Gastroesophageal sphincter (tissue), 4 donors: ENCODE measurements at places on chromosomes 5 and 9.

DNA sequence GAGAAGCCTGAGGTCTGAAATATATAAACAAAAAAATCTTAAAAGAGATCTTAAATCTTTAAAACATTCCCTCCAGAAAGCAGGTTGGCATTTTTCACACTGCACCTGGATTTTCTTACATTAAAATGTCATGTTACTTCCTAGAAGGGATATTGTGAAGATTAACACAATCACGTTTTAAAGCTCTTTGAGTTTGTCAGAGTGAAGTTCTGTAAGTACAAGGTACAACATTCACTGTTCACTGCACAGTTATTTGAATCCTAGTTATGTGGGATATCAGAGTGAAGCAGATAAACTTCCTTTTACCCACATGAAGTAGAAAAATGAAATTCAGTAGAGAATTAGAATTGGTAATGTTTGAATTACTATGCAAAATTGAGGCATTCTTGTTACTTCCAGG lies 353.6 kb upstream of the RGMB start:
- ATAC-seq: no peak

DNA sequence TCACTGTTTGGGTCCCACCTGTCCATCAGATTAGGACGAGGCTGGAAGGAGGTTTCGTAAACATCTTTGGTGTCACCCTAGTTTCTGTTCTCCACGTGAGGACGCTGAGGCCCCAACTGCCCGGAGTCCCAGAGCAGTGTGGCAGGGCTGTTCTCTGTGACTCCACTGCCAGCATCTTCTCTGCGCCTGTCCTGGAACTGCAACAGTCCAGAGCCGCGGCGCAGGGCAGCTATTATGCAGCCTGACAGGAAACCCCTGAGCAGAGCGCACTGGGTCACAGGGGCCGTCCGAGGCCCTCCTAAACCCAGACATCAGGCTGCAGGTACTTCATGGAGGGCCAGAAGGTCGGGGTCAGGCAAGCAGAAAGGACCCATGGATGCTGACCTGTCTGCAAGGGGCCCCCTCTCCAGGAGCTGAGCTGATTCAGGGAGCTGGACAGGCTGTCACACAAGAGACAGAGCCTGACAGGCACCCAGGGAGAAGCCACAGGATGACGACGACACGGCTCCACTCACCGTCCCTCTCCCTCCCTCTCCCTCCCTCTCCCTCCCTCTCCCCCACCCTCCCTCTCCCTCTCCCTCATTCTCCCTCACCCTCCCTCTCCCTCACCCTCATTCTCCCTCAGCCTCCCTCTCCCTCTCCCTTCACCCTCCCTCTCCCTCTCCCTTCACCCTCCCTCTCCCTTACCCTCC lies 31.7 kb downstream of the DBH start:
- no peak for ATAC-seq

DNA sequence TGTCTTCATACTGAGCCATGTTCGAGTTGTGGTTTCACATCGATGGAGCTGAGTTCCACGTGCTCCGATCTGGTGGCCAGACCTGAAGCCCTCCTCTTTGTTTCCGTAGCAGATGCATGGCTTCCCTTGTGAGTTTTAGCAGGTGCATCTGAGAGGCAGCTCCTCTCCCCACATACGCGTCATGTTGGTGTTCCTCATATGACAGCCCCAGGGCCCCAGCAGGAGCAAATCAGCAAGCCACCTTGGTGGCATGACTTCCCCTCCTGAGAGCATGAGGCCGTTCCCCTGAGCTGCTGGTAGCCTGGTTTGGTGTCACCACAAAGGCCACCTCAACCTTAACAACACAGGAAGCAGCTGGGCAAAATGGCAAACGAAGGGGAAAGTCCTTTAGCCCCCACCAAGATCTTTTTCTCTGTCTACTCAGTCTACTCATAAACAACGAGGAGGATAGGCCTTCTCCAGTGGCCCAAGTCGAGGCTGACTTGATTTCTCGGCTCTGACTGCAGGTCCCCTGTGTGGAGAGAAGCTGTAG lies 5.9 kb downstream of the CYFIP2 start:
- ATAC-seq: no peak

- ATAC-seq: no peak
Measured at GRCh38 chr5:109561447-109561846, 128.3 kb upstream of the MAN2A1 start.

- no peak for ATAC-seq
Measured at GRCh38 chr9:18007621-18008020, 428.8 kb downstream of the SH3GL2 start.

GRCh38 chr9:85137696-85138095 lies 468.2 kb downstream of the NTRK2 start:
- no peak for ATAC-seq

DNA sequence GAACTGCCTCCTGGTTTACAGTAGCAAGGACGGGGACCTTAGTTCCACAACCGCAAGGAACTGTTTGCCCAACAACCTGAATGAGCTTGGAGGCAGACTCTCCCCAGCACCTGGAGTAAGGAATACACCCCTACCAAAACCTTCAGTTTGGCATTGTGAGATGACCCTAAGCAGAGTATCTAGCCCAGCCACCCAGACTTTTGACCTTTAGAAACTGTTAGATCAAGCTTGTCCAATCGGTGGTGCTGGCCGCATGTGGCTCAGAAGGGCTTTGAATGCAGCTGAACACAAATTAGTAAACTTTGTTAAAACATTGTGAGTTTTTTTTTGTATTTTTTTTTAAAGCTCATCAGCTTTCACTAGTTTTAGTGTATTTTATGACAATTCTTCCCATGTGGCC lies 86.9 kb upstream of the C9orf72 start:
- ATAC-seq: no peak

- ATAC-seq: no peak
Measured at GRCh38 chr5:91272858-91273257, 110.3 kb downstream of the ARRDC3 start.

DNA sequence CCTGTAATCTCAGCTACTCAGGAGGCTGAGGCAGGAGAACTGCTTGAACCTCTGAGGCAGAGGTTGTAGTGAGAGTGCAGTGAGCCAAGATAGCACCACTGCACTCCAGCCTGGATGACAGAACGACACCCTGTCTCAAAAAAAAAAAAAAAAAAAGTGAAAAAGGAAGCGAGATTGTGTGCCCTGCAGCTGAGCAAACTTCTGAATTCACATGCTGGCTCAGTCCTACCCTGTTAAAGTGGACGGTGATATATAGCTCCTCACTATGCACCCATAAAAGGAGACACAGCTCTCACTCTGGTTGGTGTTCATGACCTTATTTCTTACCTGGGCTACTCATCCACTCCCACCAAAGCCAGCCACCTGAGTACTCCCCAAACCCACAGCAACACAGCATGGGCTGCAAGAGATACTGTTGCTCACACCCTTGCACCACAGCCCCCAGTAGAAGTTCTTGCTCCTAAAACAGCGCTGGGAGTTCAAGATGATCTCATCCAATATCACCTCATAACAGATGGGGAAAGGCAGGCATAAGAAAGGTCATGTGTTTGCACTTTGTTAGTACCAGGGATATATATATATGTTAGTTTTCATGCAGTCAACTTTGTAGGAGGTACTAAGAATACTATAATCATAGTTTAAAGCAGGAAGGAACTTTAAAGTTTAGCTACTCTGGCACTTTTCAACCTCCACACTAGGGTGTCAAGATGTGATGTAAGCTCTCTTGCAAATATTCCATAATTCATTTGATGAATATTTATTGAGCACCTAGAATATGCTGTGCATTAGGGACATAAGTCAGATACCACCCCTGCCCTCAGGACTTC lies 4.0 kb downstream of the TTLL11 start:
- no peak for ATAC-seq

- no peak for ATAC-seq
Measured at GRCh38 chr9:121059998-121060636, 10.0 kb upstream of the C5 start.

DNA sequence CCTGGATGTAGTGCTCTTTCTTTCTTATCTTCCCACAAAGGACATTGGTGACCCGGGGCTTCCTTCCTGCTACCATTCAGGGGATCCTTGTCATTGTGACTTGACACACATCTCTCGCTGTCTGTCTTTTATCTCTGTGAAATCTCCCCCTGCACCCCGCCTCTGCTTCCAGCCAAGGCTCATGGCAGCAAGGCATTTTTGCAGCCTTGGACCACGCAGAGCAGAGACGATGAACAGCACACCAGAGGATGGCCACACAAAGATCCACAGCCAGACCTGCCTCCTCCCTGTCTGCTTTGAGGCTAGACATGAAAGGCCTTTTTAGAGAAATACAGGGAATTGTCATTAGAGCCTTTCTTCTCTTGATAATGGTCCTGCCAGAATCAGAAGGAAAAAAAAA lies 549.1 kb downstream of the CDK5RAP2 start:
- no peak for ATAC-seq

DNA sequence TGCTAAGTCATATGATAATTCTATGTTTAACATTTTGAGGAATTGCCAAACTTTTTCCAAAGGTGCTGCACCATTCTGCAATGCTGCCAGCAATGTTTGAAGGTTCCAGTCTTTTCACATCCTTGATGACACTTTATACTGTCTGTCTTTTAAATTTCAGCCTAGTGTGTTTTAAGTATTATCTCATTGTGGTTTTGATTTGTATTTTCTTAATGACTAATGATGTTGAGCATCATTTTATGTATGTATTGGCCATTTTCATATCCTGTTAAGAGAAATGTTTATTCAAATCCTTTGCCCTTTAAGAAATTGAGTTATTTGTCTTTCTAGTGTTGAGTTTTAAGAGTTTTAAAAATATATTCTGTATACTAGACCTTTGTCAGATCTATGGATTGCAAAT lies 5.0 kb upstream of the TEX48 start:
- no peak for ATAC-seq

GRCh38 chr5:118506217-118506852 lies 482.0 kb downstream of the DTWD2 start:
- no peak for ATAC-seq

DNA sequence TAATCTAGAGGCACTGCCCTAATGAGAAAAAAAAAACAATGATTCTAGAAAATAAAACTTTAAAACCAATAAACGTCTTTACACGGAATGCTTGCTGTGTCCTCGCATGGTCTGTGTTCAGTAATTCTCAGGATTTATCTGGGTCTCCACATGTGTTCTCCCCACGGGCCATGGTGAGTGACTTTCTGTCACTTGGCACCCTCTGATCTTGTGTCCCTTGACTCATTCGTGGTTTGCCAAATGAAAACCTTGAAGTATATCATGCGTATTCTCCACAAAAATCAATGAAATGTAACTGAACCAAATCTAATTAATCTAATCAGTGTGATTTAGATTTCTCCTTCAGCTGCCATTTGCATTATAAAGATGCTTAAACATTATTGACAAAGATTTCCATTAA lies 48.0 kb downstream of the UBE2QL1 start:
- ATAC-seq: no peak

DNA sequence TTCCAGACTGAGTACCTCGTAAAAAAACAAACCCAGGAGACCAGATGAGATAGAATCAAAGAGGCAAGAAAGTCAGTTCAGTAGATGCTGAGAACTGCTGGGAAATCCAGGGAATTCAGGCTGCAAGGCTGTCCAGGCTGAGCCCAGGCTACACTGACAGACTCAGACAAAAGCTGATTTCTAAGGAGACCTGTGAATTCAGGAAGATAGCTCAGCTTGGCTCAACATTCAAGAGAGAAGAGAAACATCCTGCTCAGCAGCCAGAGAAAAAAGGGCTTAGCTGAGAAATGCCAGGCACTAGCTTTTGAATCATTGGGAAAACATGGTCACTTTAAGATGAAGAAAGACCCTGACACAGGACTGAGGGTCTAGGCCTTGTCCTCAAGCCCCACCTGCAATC lies 118.2 kb upstream of the SLC44A1 start:
- ATAC-seq: no peak

DNA sequence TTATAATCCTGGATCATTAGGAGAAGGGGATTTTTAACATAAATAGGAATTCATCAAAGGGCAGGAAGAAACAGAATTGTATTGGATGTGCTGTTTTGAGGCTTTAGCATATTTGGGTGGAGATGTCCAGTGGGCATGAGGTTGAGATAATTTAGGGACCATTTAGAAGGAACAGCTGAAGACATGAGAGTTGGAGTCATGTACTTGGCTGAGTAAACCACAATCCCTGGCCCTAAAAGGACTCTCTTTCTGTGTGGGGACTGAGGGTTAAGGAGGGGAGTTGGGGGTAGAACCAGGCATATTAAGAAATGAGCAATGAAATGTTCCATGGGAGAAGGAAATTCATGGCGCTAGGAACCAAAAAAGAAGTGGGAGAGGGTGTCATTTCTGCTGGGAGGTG lies 61.5 kb downstream of the DCP2 start:
- ATAC-seq: no peak

GRCh38 chr9:34185778-34186551 lies 7.1 kb downstream of the UBAP1 start:
- ATAC-seq: peak; percentile 90

GRCh38 chr5:157356576-157356975 lies 90.7 kb downstream of the CYFIP2 start:
- no peak for ATAC-seq

GRCh38 chr5:116930616-116931015 lies 356.0 kb upstream of the SEMA6A start:
- ATAC-seq: no peak

GRCh38 chr5:172607213-172607793 lies 33.8 kb upstream of the NEURL1B start:
- ATAC-seq: peak; percentile 79

DNA sequence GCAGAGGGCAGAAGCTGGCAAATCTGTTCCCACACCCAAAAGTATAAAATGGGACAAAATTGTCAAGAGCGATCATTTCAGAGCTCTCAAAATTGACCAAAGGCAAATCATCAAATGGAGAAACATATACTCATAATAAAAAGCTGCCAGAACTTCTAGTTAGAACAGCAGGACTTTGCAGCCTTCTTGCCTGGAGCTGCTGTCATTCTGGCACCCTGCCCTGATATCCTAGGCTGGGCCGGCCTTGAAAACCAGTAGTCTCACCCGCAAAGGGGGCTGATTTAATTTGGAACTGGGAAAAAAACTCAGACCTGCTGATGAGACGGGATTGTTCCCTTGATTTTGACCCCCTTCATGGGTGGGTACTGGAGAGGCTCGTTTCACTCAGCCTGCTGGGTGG lies 18.5 kb downstream of the OR2V1 start:
- no peak for ATAC-seq

DNA sequence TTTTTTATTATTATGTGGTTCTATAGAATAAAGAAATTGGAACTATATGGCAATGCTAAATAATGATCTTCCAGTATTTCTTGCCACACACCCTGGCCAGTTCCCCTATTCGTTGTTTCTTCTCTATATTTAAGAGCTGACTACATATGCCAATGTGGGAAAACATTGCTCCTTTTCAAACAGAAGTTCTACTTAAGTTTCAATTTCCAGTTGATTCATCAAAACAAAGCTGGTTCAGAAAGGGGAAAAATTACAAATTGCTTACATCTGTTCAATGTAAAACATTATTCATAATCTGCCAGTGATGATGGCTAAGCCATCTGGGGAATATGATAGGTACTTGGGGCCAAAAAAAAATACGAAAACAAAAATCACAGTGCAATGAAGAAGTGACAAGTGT lies 76.9 kb downstream of the ST8SIA4 start:
- ATAC-seq: no peak
